ENCODE measurements at places on chromosomes 5 and 9. TPM values are rescaled to one million over a fixed set of nuclear protein-coding genes. Genes with fewer than 3 reads are reported as not detected.

The LECT2 gene
- total RNA-seq, result not detected

The CBY3 gene
- not detected for total RNA-seq

The GRM6 gene
- total RNA-seq, result not detected

The HAPLN1 gene
- total RNA-seq, result not detected

The WDR38 gene
- 0.07 TPM for total RNA-seq

The GFI1B gene
- total RNA-seq, result 0.17 TPM

The CORO2A gene
- 1.6 TPM for total RNA-seq

The CAPSL gene
- not detected for total RNA-seq

The CDH9 gene
- not detected for total RNA-seq

The OGN gene
- not detected for total RNA-seq

The SLC36A3 gene
- total RNA-seq, result not detected

The MELK gene
- total RNA-seq, result 71.7 TPM

The LRRC19 gene
- total RNA-seq, result not detected

The LCN9 gene
- 0.14 TPM for total RNA-seq

The PCDHGA11 gene
- not detected for total RNA-seq

The CDK5RAP2 gene
- total RNA-seq, result 24.0 TPM

The BAAT gene
- total RNA-seq, result 0.56 TPM

The SLC46A2 gene
- total RNA-seq, result not detected

The SPINK7 gene
- total RNA-seq, result not detected

The TNFSF15 gene
- 0.07 TPM for total RNA-seq

The TAF1L gene
- total RNA-seq, result not detected

The IL4 gene
- not detected for total RNA-seq

The RNF44 gene
- 20.4 TPM for total RNA-seq

The PCDHB12 gene
- total RNA-seq, result not detected

The ADAM19 gene
- 13.8 TPM for total RNA-seq

The SNCAIP gene
- not detected for total RNA-seq

The ARID3C gene
- 0.20 TPM for total RNA-seq

The SERF1A gene
- total RNA-seq, result 0.95 TPM
